ENCODE measurements at places on chromosomes 16 and 17.
A peak's percentile ranks its signal among the peaks of the same experiment; 100 is the strongest.

DNA sequence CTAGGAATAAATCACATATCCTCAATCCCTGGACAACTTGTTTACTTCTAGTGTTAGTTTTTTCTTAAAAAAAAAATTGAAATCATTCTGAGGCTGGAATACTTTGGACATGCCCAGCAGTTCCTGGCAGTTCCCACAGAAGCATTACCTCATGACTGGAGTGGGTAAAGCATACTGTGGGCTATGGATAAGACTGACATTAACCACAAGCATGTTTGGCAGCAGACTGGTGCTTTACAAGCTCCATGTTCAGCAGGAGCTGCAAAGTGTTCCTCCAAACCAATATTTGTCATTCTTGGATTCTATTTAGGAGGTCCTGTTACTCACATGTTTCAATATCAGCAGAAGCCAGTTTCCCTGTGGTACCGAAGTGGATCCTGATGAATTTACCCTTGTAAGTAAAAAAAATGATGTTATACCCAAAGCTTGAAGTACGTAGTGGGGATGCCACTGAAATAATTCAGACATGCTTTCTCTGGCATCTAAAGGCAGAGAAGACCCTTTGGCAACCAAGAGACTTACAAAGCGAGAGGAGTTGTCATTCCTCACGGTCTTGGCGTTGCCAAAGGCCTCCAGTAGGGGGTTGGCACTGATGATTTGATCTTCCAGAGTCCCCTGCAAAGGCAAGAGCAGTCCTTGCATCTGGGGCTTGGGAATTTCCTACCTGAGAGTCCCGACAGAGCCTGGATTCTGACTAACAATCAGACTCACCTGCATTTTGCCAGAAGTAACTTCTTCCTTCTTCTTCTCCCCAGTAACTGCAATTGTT is 4.9 kb downstream of the MYH1 start:
- DNase-seq = no peak

- no peak for DNase-seq
Observed at GRCh38 chr16:66484453-66485213, 57.5 kb downstream of the BEAN1 start.

DNA sequence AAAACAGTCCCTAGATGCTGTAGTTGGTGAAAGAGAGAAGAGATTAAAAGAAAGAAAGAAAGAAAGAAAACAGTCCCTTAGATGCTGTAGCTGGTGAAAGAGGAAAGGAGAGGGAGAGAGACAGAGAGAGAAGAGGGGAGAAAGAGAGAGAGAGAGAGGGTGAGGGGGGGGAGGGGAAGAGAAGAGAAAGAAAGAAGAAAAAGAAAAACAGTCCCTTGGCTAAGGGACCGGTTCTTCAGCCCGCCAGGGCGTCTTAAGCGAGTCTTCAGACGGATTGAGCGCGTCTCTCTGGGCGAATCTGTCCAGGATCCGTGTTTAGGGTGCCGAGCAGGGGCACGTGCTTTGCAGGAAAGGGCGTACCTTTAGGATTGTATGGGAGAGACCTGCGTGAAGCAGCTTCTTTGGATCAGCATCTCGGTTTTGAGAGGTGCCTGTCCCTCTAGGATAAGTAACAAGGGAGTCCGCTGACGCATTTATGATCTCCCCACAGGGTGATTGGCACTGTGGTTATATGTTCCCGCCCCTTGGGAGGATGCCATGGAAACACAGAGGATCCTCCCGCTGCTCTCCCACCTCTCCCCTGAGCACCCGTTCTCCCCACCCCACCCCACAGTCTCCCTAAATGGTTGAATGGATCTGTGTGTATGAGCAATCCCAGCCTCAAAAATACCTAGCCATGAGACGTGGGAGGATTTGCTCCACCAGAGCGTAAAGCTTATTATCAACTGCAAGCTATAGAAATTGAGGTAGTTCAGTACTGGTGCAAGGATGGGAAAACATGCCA is 16.7 kb downstream of the GNGT2 start:
- no peak for DNase-seq

DNA sequence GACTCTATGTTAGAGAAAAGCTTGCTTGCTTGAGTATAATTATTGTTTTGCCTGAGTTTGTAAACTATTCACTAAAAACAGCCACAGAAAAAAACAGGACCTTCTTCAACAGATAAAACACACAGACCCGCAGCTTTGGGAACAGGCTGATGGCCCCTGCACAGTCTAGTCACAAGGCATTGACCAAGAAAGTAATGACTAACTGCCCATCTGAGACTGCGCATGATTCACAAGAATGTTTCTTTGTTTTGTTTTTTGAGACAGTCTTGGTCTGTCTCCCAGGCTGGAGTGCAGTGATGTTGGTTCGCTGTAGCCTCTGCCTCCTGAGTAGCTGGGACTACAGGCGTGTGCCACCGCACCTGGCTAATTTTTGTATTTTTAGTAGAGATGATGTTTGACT is 2.8 kb upstream of the ZKSCAN2 start:
- DNase-seq = no peak

DNA sequence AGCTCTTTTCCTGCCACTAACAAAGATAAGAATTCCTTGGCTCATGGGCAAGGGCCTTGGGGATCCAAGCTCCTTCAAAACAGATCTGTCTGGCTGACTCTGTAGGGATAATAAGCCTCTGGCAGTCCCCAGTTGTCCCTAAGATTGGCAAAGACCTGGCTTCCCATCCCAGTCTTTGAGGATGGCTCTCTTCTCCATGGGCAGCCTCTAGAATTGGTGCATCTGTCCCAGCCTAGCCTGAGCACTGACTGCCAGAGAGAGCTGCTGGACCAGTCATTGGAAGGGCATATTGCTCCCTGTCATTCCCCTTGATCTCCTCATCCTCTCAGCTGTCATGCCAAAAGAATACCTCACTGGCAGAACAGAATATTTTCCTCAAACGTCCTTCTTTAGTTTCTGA is 13.2 kb upstream of the CUEDC1 start:
- no peak for DNase-seq

GRCh38 chr17:56125830-56126819 is 27.1 kb upstream of the ANKFN1 start:
- DNase-seq = no peak

DNA sequence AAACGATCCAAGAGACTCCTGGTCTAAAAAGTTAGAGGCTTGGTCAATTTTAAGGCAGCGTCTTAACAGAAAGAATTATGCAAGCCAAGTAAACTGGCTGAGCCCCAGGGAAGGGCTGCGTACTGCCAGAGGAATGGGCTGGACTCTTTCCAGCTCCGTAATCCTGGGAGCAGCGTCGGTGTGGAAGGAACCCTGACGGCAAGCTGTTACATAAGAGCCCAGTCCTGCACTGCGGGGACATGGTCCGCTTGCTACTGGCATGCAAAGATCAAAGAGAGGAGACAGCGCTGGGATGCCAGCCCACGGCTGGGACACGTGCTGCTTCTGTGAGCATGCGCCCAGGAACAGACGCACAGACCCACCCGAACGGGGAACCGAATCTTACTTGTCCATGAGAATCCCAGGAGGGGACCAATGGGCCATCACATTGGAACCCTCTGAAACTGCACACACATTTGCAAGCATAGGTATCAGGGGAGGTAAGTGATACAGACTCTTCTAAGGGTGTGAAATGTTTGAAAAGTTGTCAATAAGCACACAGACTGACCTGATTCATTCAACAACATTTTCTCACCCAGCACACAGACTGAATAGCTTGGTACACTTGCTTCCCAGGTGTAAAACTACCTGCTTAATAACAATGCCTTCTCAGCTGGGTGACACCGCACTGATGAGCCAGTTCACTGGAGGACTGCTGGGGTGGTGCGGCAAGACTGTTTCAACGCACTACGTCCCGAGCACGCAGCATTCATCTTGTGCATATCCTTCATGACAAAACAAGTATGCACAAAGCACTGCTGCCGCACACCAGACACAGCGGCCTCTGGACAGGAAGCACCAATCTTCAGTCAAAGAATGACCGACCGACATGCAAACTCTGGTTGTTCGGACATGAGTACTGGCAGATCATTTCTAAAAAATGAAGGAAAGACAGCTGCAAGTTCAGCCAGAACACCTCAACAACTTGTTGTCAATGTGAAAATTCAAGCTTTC is 94.9 kb downstream of the ANKRD11 start:
- no peak for DNase-seq

GRCh38 chr17:6831661-6832263 is at the start of gene TEKT1:
Gene TEKT1, minus strand, starts transcription at chr17:6831729. Its CDS starts 1,353 bp downstream, at chr17:6830376.
- peak; percentile 48 for DNase-seq

DNA sequence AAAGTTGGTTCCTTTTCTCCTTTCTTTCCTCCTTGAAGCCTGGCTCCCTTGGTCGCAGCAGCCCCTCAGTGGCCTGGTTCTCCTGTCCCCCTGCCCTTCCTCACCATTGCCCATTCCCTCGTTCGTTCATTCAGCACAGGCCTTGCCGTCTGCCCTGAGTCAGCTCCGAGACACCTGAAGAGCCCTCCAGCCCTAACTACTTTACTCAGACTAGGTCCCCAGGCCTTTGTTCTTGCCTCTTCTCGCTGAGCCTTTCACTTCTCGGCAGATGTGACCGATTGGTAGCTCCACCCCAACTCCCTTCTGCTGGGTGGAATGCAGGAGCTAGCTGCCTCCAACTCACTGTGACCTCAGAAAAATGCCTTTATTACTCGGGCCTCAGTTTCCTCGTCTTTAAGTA is 7.0 kb upstream of the ADAM11 start:
- no peak for DNase-seq

DNA sequence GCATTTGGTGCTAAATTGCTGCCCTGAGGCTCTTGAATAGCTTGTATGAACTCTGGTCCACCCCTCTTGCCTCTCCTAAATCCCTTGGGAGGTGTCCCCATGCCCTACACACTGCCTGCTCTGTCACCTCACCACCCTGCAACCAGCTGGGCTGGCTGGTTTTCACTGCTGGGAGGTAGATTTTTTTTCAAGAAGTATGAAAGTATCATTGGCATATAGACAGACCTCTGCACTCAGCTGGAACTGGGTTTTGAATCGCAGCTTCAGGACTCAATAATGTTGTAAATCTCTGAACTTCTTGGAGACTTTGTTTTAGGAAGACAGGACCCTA is 184.9 kb downstream of the MSI2 start:
- DNase-seq = no peak

DNA sequence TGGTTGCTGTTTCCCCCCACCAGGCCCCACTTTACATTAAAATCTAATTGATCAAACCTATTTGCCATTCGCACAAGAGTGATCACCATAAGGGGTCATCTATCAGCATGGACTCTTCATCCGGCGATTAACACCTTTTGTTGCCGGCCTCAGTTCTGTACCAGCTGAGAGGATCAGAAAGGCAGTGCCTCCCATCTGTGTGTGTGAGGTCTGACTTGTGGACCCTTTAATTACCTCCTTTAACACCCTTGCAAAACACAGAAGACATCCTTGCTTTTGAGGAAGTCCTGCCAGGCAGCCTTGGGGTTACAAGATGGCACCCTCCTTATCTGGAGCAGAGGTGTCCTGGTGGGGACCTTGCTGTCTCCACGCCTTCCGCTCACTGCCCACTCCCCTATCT is 77.2 kb upstream of the IRX3 start:
- DNase-seq = no peak

GRCh38 chr17:29240477-29240876 is 6.2 kb upstream of the CRYBA1 start:
- no peak for DNase-seq

- no peak for DNase-seq
Observed at GRCh38 chr16:31535737-31536136, 8.0 kb downstream of the AHSP start.

DNA sequence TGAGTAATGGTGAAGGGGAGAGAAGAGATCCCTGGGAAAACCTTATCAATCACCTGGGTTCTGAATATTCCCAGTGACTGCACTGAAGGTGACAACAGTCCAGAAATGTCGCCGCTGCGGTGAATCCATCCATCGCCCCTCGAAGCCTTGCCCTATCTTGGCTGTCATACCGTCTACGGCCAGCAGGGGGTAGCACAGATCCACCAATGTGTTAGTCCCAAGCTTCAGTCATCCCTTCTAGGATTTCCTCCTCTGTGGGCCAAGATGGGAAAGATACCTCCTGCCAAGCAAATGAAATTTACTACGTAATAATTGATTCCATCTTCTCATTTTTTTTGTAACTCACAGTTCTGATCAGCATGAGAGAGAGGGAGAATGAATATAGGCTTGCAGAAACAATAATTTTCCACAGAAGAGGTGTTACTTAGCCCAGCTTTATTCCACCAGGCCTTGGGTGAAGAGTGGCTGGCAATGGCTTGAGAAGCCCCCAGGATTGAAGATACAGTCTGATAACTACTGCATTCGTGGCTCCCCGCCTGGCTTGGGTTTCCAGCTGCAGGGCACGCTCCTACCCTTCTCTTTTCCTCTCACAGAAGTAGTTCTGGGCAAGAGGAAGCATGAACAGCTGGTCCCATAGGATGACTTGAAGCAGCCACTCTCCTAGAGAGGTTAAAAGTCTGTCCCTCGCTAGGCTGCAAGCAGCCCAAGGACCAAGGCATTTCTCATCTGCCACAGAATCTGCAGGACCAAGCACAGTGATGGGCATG is 2.6 kb upstream of the FMNL1 start:
- peak; percentile 80 for DNase-seq

DNA sequence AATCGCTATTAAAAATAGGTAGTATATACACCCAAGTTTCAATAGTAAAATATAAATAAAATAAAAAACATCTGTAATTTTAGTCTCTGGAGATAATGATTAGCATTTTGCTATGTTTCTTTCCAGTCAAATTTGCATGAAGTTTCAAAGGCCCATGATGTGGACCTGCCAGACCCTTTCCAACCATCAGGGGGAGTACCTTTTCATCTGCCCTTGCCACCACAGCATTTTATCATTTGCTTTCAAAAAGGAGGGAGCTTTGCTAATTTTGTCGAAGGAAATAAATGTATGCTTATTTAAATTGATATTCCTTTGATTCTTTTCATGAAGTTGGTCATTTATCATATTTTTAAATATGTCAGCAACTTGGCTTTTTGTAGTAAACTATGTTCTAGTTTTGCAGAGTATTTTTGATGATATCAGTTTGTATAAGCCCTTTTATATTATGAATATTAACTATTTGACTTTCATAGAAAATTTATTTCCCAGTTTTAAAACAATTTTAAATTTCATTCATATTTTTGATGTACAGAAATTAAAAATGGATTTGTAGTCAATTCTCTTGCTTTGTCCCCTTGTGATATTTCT is 115.2 kb upstream of the NETO2 start:
- peak; percentile 5 for DNase-seq

DNA sequence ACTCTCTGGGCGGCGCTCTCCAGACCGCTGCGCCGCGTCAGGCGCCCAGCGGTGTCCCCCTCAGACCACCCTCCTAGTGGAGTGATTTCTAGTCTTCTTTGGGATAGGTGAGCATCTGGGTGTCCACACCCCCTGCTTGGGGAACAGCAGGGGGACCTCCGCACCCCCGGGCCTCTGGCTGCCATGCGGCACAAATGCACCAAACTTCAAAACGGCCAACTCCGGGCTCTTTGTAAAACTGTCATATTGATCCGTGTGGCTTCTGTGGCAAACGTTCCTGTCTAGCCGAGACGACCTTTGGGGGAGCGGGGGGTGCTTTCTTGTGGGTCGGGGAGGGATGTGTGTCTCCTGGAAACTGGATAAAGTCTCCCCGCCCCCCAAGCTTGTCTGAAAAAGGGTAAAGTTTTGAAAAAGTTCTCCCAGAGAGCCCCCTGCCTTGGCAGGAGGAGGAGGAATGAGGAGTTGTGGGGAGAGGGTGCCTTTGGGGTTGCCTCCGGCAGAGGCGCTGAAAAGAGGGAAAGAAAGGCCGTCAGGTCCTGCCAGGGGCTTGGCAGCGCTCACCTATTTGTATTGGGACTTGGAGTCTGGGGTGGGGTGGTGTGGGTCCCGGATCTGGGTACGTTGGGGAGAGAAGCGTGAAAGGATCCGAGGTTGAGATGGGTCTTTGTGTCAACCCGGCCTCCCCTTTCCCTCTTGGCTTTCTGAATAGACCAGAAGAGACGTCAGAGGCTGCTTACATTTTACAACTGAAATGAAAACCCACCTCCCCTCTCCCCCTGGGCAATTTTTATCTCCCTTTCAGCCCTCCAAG is 2.2 kb upstream of the CHD3 start:
- peak; percentile 47 for DNase-seq

Data from stimulated activated CD4-positive, alpha-beta T cell treated with anti-CD3 and anti-CD28 coated beads, Interleukin-12 subunit alpha, Interleukin-12 subunit beta, amount 100 ng/mL, for 48 hours (primary cell).